ENCODE measurements at places on chromosomes 7 and 10. TPM values are rescaled to one million over a fixed set of nuclear protein-coding genes. Genes with fewer than 3 reads are reported as not detected.
A peak's percentile ranks its signal among the peaks of the same experiment; 100 is the strongest.

GBX1 gene
- total RNA-seq = not detected

PLAC9 gene
- total RNA-seq = 3.7 TPM

- no peak overlapping the region for H3K4me3 ChIP-seq
- DNase-seq = no peak
- H3K4me1 ChIP-seq = peaks cover 15% of the 10 kb centered on the region
- no peaks in the 10 kb centered on the region for H3K36me3 ChIP-seq
Observed at GRCh38 chr7:13737563-13737962, 251.9 kb downstream of the ETV1 start.

DNA sequence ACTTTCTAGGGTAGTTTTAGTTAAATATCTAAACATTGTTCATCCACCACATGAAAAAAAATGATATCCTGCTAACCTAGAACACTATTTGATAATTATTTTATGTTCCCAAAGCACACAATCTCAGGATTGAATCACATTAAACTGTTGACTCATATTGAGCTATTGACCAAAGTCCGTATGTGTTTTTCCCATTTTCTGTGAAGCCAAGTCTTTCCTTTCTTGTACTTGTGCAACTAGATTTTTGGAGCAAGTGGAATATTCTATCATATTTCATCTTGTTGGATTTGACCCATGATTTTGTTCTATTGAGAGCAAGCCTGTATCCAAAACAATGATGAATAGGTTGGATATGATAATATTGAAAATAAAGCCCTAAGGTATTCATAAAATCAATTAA is 164.6 kb downstream of the SKAP2 start:
- no peaks in the 10 kb centered on the region for H3K27me3 ChIP-seq
- H3K4me1 ChIP-seq = peaks cover 9% of the 10 kb centered on the region
- no peak for DNase-seq
- H3K36me3 ChIP-seq = no peaks in the 10 kb centered on the region
- no peak overlapping the region for H3K27ac ChIP-seq

TSPAN12 gene
- total RNA-seq = 0.50 TPM

DNA sequence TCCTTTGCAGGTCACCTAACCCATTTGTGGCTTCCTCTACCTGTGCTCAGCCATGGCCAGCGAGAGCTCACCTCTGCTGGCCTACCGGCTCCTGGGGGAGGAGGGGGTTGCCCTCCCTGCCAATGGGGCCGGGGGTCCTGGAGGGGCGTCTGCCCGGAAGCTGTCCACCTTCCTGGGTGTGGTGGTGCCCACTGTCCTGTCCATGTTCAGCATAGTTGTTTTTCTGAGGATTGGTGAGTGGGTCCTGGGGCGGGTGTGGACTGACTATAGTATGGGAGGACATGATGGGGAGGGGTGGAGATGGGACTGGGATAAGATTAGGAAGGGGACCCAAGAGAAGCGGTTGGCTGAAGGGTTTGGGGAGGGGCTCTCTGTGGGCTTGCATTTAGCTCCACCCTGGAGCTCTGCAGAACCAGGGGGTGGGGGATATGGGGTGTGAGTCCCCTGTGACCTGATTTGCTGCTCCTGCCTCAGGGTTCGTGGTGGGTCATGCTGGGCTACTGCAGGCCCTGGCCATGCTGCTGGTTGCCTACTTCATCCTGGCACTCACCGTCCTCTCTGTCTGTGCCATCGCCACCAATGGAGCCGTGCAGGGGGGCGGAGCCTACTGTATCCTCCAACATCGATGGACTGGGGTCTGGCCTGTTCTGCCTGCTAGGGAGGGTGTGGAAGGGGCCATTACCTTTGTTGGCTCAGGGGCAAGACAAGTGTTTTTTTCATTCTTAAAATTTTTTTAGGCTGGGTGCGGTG is 1.8 kb downstream of the SLC12A9 start:
- DNase-seq = no peak
- H3K4me1 ChIP-seq = peaks cover 5% of the 10 kb centered on the region
- H3K36me3 ChIP-seq = peaks cover 4% of the 10 kb centered on the region
- no peak overlapping the region for H3K4me3 ChIP-seq
- H3K27me3 ChIP-seq = no peaks in the 10 kb centered on the region
- H3K27ac ChIP-seq = no peak overlapping the region

ARHGEF35 gene
- not detected for total RNA-seq

SBDS gene
- 164 TPM for total RNA-seq

GRCh38 chr10:115379064-115379463 is 285.9 kb downstream of the ATRNL1 start:
- DNase-seq = no peak
- H3K27me3 ChIP-seq = peaks cover 2% of the 10 kb centered on the region
- no peaks in the 10 kb centered on the region for H3K36me3 ChIP-seq
- no peak overlapping the region for H3K4me3 ChIP-seq
- H3K27ac ChIP-seq = no peak overlapping the region

DNA sequence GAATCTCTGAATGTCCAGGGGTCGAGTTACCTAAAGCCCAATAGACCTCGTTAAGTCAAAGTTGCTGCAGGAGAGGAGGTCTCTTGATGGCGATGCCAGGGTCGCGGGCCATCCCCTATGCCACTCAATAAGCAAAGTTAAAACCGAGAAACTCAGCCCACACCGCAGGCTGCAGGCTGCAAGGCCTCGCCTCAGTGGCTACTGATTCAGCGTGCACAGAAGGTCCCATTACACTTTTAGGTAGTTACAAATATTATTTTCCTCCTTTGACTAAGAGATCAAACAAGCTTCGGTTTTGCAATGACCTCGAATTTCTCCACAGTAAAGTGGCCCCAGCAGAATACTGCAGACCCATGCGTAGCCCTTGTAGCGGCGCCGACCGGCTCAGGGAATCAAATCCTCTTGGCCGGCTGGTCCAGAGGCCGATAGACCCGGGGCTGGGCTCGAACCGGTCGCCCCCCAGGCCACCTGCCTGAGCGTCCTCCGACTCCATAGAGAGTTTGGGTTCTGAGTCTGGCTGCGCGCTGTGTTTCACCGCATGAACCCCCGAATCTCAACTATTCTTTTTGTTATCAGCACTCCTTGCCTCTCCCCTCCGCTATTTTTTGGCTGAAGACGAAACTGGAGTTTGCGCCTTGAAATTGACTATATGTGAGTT is 2.3 kb downstream of the C1QL3 start:
- no peak for DNase-seq
- H3K36me3 ChIP-seq = 0 out of 2 replicates have a peak, but pooled peaks cover 3% of the 10 kb centered on the region
- peak overlapping the region; percentile 50 for H3K4me3 ChIP-seq
- H3K27ac ChIP-seq = no peak overlapping the region

- H3K4me3 ChIP-seq = peak overlapping the region; percentile 92
- DNase-seq = peak; percentile 59
- H3K36me3 ChIP-seq = peaks cover 5% of the 10 kb centered on the region
- peaks cover 3% of the 10 kb centered on the region for H3K27me3 ChIP-seq
Observed at GRCh38 chr7:24755541-24756407, 1.5 kb downstream of the GSDME start.

NPFFR1 gene
- not detected for total RNA-seq

GRCh38 chr10:122113161-122113944 is 124.4 kb downstream of the TACC2 start:
- peaks cover 2% of the 10 kb centered on the region for H3K27me3 ChIP-seq
- H3K4me1 ChIP-seq = peaks cover 52% of the 10 kb centered on the region
- no peaks in the 10 kb centered on the region for H3K36me3 ChIP-seq
- peak overlapping the region; percentile 95 for H3K4me3 ChIP-seq
- peak overlapping the region; percentile 97 for H3K27ac ChIP-seq
- DNase-seq = peak; percentile 77

DNA sequence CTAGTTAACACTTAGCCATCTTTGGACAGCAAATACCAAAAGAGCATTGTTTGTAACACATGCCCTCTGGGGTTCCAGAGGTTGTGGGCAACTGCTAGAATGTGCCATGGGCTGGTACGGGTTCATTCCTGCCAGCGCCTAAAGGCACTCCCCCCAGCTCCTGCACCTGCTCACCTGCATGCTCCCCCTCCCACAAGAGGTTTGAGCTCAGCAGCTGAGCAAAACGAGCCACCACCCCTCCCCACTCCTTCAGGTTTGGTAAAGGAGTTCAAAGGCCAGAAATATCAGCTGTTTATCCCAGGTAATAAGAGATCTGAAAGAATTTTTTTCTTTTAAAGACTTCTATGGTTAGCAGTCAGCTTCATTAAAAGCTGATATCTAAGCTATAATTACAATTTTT is 53.5 kb downstream of the HTR7 start:
- no peaks in the 10 kb centered on the region for H3K36me3 ChIP-seq
- DNase-seq = no peak
- peaks cover 23% of the 10 kb centered on the region for H3K27me3 ChIP-seq
- H3K4me3 ChIP-seq = no peak overlapping the region

DNA sequence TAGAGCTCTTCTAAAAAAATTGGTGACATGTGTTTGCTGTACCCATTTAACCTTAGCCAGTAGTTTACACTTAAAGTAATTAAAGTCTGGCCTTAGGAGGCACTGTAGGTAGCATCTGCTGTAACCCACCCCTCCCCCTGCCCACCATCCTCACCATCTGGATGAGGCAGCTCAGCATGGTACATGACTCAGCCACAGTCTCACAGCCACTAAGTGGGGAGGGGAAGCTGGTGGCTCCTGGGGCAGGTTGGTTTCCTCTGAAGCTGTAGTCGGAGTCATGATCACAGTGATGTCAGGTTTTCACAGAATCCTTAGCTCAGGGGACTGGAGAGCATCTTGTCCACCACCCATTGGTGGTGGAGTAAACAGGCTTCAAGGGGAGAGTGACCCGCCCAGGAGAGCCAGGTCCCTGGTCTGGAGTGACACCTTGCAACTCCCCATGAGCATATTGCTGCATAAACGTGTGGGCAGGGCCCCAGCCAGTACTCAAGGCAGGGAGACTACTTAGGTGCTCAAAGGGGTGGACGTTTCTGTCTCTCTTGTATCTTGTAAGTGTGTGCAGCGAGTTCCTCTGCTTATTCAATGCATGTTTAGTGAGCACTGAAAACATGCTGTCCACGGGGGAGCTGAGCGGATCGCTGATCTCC is 125.9 kb downstream of the GRK5 start:
- H3K4me1 ChIP-seq = peaks cover 25% of the 10 kb centered on the region
- H3K36me3 ChIP-seq = no peaks in the 10 kb centered on the region
- H3K27ac ChIP-seq = no peak overlapping the region
- H3K27me3 ChIP-seq = peaks cover 2% of the 10 kb centered on the region

- H3K27ac ChIP-seq = no peak within 1 kb of the TSS
- DNase-seq = no peak
- no peaks in the 10 kb centered on the region for H3K4me1 ChIP-seq
Observed at GRCh38 chr7:6614953-6615722, at the start of gene ZNF853. ZNF853 (plus strand) TSS chr7:6615610; CDS start chr7:6616175, 565 bp downstream.

DNA sequence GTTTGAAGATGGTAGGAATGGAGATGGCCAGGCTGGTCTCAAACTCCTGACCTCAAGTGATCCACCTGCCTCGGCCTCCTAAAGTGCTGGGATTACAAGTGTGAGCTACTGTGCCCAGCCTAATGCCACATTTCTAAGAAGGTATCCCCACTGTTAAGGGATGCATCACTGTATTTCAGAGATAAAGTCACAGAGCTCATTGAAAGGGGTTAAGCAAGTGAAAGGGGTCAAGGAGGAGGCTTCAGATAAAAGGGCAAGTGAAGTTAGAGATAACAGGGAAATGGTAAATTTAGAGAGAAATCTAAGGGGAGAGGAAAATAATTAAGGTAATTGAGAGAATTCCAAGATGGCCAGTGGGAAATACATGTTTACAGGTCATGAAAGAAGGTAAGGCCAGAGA is 93.0 kb upstream of the SP4 start:
- H3K36me3 ChIP-seq = no peaks in the 10 kb centered on the region
- H3K4me1 ChIP-seq = no peaks in the 10 kb centered on the region
- no peak overlapping the region for H3K27ac ChIP-seq
- no peak overlapping the region for H3K4me3 ChIP-seq
- peaks cover 1% of the 10 kb centered on the region for H3K27me3 ChIP-seq

GRCh38 chr10:77168161-77168560 is 469.4 kb downstream of the KCNMA1 start:
- H3K4me1 ChIP-seq = peaks cover 17% of the 10 kb centered on the region
- no peak overlapping the region for H3K4me3 ChIP-seq
- peaks cover 5% of the 10 kb centered on the region for H3K36me3 ChIP-seq
- DNase-seq = no peak
- H3K27me3 ChIP-seq = no peaks in the 10 kb centered on the region

DNA sequence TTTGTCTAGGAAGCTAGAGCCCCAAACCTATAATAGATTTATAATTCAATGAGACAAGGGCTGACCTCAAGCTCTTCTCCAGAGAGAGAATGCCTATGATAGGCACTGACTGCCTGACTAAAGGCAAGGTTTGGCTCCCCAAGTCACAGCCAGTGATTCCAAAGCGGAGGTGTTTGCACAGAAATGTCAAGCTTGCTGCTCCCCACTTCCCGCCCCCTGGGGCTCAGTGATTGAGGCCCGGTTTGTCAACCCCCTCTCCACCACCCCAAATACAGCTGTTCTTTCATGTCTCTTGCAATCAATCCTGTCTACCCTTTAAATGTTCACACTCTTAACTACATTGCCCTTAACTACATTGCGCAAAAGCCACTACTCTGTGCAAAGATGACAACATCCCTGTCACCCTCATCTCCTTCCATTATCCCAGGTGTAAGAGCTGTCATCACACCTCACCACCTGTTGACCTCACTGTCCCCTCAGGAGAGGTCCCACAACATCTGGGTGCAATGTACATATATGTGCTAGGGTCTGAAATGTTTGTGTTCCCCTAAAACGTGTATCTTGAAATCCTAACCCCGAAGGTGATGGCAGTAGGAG is 58.0 kb downstream of the NUDCD3 start:
- no peak overlapping the region for H3K27ac ChIP-seq
- DNase-seq = no peak
- H3K4me3 ChIP-seq = no peak overlapping the region
- H3K27me3 ChIP-seq = peaks cover 1% of the 10 kb centered on the region
- H3K4me1 ChIP-seq = peaks cover 30% of the 10 kb centered on the region
- peaks cover 13% of the 10 kb centered on the region for H3K36me3 ChIP-seq

GRCh38 chr10:60869652-60870415 is 74.2 kb downstream of the RHOBTB1 start:
- DNase-seq = no peak
- no peaks in the 10 kb centered on the region for H3K4me1 ChIP-seq
- H3K36me3 ChIP-seq = no peaks in the 10 kb centered on the region

GRCh38 chr7:135704074-135704473 is 23.9 kb downstream of the SLC13A4 start:
- no peak overlapping the region for H3K27ac ChIP-seq
- H3K4me3 ChIP-seq = no peak overlapping the region
- peaks cover 10% of the 10 kb centered on the region for H3K4me1 ChIP-seq
- no peak for DNase-seq
- H3K27me3 ChIP-seq = 0 out of 2 replicates have a peak, but pooled peaks cover 2% of the 10 kb centered on the region
- peaks cover 6% of the 10 kb centered on the region for H3K36me3 ChIP-seq

CALML5 gene
- total RNA-seq = not detected

DNA sequence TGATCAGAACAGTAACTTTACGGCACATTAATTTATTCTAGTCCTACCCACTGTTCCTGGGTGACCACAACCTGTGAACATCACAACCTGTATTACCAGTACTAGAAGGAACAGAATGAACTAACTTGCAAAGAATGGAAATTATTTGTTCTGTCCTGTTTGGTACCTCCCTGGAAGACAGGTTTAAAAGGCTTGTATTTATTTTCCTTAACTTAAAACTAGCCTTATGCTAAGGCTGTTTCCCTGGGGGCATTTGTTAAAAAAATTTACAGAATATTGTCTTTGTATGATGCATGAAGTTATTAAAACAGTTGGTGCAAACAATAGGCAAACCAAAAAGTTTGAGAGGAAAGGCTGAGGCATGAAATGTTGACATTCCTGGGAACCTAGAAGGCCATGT is 132.7 kb downstream of the DNAJC1 start:
- no peak overlapping the region for H3K27ac ChIP-seq
- H3K4me1 ChIP-seq = no peaks in the 10 kb centered on the region
- H3K4me3 ChIP-seq = no peak overlapping the region

SFTPA1 gene
- total RNA-seq = not detected
